ENCODE measurements at places on chromosomes 5 and 9.

- DNase-seq = no peak
Observed at GRCh38 chr9:28287455-28287854, 714.2 kb upstream of the C9orf72 start.

DNA sequence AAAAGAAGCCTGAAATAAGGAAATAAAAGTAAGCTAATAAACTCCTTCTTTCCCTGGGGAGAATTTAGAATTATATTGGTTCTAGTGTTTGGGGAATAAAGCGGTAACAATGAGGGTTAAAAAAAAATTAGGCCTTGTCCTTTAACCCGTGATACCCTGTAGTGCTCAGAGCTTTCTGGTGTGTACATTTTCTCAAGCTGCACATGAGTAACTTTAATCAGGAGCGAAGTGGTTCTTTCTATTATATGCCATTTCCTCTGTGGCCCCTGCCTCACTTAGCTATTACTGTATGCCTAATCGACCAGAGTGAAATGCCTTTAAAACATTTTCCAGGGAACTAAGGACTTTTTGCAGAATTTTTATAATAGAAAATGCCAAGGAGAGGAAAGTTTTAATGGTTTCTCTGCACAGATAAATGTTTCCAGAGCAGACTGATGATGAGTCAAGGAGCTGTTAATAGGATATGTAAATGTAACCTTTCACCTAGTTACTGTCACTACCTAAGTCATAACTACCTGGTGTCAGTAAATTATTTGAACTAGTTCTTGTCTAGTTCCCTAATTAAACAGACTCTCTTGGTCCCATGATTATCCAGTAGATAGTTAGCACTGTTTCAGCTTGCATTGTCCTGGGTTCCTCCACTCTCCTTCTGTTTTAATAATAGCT is 7.6 kb downstream of the PAM start:
- no peak for DNase-seq

DNA sequence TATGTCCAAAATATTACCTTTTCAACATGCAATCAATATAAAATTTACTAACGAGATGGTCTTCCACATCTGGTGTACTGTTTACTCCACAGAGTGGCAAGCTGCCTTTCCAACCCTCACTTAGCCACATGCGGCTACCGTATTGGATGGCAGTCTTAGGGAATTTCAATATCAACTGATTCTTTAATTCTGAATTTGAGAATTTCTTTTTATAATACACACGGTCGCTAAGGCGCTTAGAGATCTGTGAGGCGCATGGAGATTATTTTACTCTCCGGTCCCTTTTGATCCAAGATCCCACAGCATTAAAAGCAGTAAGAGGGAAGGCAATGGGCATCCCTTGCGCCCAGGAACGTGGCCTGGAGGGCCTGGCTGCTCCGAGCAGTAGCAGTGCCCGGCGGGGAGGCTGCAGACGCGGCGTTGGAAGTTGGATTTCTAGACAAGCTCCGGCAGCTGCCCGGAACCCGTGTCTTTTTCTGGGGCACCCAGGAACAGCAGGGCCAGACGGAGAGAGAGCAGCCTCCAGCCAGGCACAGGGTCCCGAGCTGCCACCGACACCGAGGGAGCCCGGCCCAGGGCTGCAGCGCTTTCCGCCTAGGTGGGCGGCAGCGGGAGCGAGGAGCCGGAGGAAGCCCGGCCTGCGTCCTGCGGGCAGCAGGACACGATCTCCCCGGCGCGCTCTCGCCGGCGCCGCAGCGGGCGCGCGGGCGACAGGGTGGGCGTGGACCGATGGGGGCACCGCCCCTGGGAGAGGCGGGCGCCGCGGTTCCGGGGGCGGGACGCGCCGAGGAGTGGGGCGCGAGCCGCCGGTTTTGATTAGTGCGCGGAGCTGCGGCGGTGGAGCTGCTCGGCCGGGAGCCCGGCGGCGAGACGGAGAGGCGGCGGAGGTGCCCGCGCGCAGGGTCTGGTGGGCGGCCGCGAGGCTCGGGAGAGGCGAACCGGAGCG is at the start of gene UGCG:
TSS of gene UGCG (plus strand) at position 819 of the 946 bp plus-strand sequence. CDS start 402 bp downstream, outside the sequence.
- DNase-seq = peak; percentile 80

- no peak for DNase-seq
Observed at GRCh38 chr5:136511046-136511445, 145.7 kb upstream of the TRPC7 start.

GRCh38 chr5:16726538-16726946 is 109.7 kb upstream of the RETREG1 start:
- DNase-seq = no peak

DNA sequence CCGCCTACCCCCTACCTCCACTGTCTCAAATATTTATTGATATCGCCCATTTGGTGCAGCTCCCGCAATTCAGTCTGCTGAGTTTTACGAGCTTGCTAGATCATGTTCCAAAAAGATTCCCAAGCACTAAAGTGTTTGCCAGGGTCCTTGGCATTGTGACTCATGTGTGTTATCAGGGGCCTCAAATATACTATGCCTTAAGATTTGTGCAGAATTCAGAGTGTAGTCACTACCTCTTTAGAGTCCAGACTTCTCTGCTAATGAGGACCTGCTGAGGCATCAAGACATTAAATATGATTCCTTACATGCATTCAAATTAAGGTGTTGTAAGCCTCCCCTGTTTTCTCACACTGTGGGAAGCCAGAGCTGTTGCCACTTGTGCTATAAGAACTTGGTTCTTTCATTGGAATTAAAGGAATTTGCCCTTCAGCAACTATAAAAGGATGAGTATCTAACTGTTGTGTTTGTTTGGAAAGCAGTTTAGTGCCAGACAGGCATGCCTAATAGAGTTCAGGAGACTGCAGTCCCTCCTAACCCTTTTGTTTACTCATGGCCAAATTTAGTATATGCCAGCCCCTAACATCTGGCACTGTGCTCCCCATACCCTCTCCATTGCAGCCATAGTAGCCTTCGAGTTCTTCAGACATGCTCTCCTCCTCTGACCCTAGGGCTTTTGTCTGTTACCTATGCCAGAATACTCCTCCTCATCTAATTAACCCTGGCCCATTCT is 316.4 kb downstream of the NR3C1 start:
- DNase-seq = no peak

- DNase-seq = no peak
Observed at GRCh38 chr5:173477345-173478040, 139.0 kb downstream of the BOD1 start.

GRCh38 chr9:1938675-1939170 is 76.4 kb upstream of the SMARCA2 start:
- no peak for DNase-seq

GRCh38 chr5:181160152-181160754 is 12.9 kb downstream of the OR2V2 start:
- DNase-seq = peak; percentile 53

- no peak for DNase-seq
Observed at GRCh38 chr5:171773106-171773505, 12.5 kb upstream of the SMIM23 start.

DNA sequence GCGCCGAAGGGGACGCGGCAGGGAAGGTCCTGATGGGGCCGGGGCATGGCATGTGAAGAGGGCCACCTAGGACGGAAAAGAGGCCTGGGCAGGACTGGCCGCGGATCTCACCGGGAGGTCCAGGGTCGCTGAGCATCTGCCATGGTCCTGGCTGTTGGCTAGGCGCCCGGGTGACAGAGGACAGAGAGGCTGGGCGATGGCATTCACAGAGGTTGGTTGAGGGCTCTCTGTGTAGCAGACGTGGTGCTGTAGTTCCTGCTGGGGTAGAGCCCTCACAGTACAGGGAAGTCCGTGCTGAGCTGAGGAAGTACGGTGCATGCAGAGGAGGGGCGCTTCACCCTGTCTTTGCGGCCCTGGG is 427 bp downstream of the PCYOX1L start:
- DNase-seq = no peak

DNA sequence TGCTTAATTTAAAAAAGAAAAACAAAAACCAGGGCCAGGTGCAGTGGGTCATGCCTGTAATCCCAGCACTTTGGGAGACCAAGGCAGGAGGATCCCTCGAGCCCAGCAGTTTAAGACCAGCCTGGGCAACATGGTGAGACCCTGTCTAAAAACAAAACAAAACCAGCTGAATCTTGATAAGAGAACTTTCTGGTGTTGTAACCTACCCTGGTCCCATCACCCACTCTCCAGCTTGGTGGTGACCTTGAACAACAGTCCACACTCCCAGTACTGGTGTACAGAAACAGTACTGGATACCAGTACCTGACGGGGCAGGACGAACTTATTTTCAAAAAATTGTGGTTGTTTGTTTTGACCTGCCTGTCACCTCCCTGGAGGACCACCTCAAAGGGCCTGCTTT is 30.9 kb downstream of the CLTA start:
- no peak for DNase-seq

DNA sequence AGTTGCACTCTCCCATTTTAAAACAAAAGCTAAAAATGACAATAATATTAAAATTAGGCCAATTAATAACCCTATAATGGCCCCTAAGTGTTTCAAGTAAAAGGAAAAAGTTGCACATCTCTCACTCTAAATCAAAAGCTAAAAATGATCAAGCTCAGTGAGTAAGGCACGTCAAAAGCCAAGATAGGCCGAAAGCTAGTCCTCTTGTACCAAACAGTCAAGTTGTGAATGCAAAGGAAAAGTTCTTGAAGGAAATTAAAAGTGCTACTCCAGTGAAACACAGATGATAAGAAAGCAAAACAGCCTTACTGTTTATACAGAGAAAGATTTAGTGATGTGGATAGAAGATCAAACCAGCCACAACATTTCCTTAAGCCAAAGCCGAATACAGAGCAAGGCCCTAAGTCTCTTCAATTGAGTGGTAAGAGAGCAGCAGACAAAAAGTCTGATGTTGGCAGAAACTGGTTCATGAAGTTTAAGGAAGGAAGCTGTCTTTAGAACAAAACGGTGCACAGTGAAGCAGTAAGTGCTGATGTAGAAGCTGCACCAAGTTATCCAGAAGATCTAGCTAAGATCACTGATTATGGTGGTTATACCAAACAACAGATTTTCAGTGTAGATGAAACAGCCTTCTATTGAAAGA is 144.1 kb upstream of the ACOT12 start:
- DNase-seq = no peak

DNA sequence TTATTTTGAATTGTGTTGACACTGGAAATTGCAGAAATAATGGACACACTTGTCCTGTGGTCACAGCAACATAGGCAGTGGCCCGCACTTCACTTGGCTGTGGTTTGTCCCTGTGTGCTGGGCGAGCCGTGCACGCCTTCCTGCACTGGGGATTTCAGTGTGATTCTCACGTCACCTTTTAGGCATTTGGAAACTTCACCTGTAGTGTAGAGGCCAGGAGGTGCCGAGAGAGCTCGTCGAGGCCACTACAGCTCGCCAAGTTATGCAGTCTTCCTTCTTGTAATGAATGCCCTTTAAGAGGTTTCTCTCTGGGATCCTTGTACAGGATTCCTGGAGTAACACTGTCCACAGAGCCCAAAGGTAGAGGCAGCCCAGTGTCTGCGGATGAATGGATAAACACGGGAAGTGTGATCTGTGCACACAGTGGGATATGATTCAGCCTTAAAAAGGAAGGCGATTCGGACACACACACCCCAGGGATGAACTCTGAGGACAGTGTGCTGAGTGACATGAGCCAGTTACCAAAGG is 14.7 kb downstream of the TRAF2 start:
- no peak for DNase-seq

GRCh38 chr5:114360816-114361723 is 800 bp upstream of the KCNN2 start:
- DNase-seq = no peak

- no peak for DNase-seq
Observed at GRCh38 chr9:80928697-80929096, 760.6 kb downstream of the TLE1 start.

DNA sequence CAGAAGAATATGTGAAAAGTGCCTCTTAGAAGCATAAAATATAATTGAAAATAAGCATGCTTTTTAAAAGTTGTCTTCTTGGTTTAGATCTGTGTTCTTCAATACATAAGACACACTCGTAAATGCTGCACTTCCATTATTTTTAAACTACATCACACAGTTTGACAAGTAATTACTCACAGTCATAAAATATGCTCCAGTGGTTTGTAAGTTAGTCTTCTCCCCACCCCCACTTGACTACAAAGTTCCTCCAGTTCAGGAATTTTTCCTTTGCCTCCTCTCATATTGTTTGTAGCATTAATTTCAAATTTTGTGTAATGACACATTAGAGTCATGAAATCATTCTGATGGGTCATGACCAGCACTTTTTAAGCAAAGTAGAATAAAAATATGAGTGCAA is 60.3 kb upstream of the PTGER4 start:
- no peak for DNase-seq

DNA sequence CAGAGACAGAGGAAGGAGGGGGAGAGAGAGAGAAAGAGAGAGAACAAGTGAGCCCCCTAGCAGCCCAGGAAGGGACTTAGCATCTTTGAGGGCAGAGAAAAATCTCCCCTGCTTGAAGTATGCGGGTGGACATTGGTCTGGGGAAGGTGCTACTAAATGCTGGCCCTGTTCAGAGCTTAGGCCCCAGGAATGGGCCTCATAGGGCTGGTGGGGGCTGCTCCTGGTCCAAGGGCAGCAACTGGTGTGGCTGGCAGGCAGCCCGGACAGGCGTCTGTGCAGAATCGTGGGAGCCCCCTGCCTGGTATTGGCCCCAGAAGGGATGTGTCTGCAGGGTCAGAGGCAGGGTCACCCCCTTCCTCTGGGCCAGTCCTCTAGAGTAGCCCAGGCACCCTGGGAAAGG is 47.8 kb upstream of the SUSD3 start:
- DNase-seq = no peak

DNA sequence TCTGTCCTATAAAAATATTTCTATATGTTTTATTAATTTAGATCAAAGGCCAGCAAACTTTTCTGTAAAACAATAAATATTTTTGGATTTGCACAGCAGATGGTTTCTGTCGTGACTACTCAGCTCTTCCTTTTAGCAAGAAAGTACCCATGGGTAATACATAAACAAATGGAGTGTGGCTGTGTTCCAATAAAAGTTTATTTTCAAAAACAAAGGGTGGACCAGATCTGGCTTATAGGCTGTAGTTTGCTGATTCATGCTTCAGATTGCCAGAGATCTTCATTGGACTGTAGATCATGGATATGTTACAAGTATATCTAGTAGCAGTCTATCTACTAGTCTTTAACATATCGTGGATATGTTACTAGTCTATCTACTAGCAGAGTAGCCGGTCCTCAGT is 590.5 kb downstream of the CSNK1G3 start:
- no peak for DNase-seq

- DNase-seq = no peak
Observed at GRCh38 chr9:134127065-134127580, 8.8 kb upstream of the WDR5 start.

- DNase-seq = no peak
Observed at GRCh38 chr5:139178935-139179334, 19.2 kb downstream of the SIL1 start.

- no peak for DNase-seq
Observed at GRCh38 chr5:172004824-172005237, 1.6 kb downstream of the FBXW11 start.

DNA sequence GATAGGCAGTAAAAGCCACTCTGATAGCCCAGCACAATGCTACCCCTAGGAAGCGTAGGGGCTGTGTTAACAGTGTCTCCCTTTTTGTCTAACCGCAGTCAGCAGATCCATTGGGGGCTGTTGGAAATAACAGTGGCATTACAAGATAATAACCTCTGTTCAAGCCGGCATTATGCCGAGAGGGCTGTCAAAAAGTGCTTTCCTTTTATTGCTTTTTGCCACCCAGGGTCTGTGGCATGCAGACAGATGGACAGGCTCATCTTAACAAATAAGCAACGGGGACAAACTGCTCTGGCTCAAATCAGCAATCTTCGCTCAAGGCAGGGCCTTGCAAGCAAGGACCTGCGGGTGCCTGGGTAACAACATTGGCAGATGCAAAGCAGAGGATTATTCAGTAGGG is 123.3 kb downstream of the TLR4 start:
- DNase-seq = no peak

GRCh38 chr5:161261668-161262323 is 284.7 kb downstream of the GABRB2 start:
- no peak for DNase-seq

Data from activated gamma-delta T cell (primary cell).